Activated CD4-positive, alpha-beta T cell treated with anti-CD3 and anti-CD28 coated beads, Interleukin-2, amount 50 U/mL, for 1 hour (primary cell): ENCODE measurements at places on chromosomes 6 and 20.
A peak's percentile ranks its signal among the peaks of the same experiment; 100 is the strongest.

- DNase-seq: no peak
Observed at GRCh38 chr6:10412461-10413261, 2.2 kb downstream of the TFAP2A start.

GRCh38 chr6:132285004-132285780 is 116.1 kb downstream of the MOXD1 start:
- no peak for DNase-seq

DNA sequence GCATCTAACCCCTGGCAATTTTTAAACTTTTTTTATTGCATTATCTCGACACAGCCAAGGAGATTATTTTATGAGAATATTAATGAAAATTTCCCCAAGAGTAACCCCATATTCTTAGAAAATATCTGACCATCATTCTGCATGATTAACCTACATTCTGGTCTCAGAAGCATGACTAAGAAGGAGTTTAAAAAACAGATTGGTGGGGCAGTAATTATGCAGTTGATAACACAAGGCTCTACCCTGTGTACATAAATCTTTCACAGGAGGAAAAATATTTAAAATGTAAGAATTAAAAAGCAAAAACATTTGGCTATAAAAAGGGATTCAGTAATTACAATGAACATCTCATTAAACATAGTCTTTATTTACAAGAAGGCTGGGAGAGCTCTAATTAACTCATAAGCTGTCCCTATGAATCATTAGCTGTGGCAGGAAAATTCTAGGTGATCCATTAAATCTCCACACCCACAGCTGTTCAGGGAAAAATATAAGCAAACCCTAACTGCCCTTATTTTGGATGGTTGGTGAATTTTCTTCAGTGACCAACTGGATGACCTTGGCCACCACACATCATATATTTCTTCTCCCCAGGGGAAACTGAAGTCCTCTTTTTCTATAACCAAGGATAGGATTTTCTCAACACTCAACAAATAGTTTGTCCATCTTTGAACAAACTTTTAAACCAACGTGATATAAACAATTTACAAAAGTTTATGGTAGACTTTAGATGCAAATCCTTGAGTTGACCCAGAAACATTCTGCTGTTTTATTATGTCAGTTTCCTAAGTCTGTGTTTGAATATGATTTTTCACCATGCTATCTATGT is 59.5 kb downstream of the PDE7B start:
- no peak for DNase-seq

DNA sequence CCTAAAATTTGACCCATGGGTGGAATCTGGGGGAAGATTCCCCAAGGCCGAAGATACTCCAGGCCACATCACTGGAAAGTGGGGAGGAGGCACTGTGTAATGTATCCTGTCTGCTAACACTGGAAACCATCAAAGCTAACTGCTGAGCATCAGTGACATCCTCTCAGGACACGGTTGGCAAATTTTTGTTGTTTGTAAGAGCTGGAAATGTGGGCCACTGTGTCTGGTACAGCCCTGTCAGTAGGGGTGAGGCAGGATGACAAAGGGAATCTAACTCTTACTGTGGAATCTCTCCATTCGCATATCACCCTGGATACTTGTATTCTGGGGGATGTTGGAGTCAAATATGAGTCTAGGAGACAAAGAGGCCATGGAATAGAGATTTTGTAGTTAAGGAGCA is 17.0 kb upstream of the CLPSL2 start:
- no peak for DNase-seq

DNA sequence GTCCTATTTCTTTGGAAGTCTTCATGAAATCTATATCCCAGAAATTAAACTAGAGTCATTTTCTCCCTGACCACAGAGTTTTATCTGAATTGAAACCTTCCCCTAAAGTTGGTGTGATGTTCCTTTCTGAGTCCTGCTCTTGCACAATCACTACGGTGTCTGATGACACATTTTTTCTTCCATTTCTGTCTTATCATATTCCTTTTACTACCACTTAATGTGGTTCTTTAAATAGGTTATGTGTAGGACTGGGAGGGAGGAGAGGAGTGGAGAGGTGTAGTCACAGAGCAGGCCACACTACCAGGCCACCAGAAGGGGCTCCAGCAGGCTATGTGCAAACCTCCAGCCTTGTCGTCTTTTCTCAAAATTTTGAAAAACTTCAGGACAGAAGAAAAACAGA is 39.7 kb upstream of the ATXN1 start:
- DNase-seq: no peak

- peak; percentile 17 for DNase-seq
Observed at GRCh38 chr6:16286151-16286522, 47.8 kb downstream of the GMPR start.

- no peak for DNase-seq
Observed at GRCh38 chr20:59948828-59949720, 8.9 kb downstream of the FAM217B start.

- DNase-seq: no peak
Observed at GRCh38 chr6:102520966-102521365, 1127.5 kb downstream of the GRIK2 start.

GRCh38 chr20:48763216-48763914 is 64.4 kb downstream of the PREX1 start:
- DNase-seq: no peak

DNA sequence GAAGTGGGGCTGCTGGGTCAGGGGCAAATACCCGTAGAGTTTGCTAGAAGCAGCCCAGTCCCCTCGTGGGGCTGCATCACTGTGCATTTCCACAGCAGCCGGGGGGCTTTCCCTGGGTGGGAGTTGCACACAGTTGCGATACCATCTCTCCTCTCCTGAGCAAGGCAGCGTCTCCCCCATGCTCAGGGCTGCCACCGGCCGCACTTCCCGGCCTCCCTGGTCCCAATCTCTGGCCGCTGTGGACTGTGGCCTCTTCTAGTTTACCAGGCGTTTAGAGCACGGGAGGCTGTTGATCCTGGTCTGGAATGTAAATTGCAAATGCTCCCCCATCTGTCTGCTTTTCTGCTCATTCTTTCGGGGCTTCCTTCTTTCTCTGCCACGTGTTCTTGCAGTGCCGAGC is 31.1 kb downstream of the OSBPL2 start:
- DNase-seq: no peak

GRCh38 chr6:43782764-43783513 is 12.9 kb downstream of the VEGFA start:
- DNase-seq: no peak

DNA sequence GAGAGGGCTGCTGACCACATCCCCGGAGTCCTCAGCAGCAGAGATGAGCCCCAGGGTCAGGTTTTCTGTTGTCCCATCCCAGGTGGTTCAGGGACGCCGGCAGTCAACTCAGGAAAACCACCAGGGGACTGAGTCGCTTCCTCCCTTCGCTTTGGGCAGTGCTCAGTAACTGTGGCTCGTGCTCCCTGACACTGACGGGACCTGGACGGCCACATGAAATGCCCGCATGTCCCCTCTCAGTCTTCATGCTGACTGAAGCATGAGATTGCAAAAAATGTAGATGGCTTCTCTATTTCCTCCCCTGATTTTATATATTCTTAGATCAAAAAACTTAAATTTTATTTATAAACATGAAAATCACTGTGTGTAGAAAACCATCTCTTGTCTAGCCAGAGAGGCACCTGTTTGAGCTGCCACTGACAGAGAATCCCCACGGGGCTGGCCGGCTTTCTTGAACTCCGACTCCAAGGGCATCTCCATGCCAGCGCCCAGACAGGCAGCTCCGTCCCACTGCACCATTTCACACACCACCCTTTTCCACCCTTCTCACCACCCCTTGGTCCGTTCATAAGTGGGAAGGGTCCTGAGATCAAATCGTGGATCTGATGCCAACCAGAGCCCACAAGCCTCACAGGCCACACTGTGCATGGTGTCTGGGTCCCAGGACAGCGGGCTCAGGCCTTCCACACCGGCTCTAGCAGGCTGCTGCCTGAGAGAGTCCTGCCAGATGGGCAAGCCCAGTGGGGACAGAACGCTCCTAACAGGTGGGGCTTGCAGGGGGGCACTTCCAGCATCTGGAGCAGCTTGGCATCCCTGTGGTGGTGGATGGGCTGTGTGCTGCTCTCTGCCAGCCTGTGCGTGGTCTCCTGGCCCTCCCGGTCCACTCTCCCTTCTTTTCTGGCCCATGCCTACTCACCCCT is 98.2 kb downstream of the SMOC2 start:
- no peak for DNase-seq

GRCh38 chr20:44405785-44406571 is 50.5 kb downstream of the HNF4A start:
- DNase-seq: no peak

DNA sequence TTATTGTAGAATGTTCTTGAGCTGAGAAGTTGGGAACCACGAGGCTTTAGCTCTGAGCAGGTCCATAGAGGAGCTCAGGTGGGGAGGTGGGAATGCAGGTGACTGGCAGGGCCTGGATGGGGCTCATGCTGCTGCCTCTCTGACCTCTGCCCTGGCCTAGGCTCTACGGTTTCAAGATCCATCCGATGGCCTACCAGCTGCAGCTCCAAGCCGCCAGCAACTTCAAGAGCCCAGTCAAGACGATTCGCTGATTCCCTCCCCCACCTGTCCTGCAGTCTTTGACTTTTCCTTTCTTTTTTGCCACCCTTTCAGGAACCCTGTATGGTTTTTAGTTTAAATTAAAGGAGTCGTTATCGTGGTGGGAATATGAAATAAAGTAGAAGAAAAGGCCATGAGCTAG is at the start of gene LY6G5B:
Gene LY6G5B, plus strand, starts transcription at position 301 of the 400 bp plus-strand sequence. CDS start 975 bp downstream, outside the sequence.
- DNase-seq: no peak

DNA sequence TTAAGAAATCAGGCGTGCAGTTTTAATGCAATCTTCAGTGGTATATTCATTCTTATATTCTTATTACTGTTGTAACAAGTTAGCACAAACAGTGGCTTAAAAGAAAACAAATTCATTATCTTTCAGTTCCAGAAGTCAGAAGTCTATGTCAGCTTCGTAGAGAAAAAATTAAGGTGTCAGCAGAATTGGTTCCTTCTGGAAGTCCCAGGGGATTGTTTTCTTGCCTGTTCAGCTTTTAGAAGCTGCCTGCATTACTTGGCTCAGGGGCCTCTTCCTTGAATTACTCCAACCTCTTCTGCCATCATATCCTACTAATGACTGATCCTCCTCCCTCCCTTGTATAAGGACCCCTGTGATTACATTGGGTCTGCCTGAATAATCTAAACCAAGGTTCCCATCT is 243.9 kb downstream of the ZNF217 start:
- no peak for DNase-seq

GRCh38 chr6:7721649-7722048 is 4.2 kb upstream of the BMP6 start:
- no peak for DNase-seq

DNA sequence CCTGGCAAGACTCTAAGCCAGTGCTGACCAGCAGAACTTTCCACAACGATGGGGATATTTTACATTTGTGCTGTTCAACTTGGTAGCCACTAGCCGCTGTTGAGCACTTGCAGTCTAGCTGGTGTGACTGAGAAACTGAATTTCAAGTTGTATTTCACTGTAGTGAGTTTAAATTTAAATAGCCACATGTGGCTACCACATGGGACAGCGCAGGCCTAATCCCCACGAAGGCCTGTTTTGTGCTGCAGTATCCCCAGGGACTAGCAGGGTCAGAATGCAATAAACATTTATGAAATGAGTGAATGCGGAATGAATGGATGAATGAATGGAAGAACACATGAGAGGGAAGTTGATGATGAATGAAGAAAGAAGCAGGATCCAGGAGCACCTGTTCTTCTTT is 115.8 kb downstream of the TRERF1 start:
- DNase-seq: no peak

DNA sequence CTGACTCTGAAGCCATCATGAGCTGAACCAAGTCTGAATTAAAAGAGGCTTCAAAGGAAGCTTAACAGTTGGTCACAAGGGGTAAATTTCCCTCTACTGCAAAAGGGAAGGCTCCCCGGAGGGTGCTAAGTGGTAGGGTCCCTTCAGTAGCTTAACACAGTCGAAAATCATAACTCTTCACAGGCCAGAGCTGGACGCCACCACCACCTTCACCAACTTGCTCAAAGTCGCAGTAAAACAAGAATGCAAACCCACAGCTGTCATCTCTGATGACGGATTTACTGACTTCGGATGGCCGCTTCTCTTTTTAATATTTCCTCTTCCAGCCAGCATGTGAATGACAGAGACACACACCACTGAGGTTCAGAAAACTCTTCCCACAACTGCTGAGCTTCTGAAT is 144.7 kb upstream of the FBXL4 start:
- no peak for DNase-seq
